Stimulated activated CD4-positive, alpha-beta T cell treated with anti-CD3 and anti-CD28 coated beads, Interleukin-4, amount 100 ng/mL, for 4 hours (primary cell): ENCODE measurements at places on chromosomes 11 and 22.
A peak's percentile ranks its signal among the peaks of the same experiment; 100 is the strongest.

- no peak for DNase-seq
These were observed 45.1 kb downstream of the PHF21B start for GRCh38 chr22:44964722-44965078.

DNA sequence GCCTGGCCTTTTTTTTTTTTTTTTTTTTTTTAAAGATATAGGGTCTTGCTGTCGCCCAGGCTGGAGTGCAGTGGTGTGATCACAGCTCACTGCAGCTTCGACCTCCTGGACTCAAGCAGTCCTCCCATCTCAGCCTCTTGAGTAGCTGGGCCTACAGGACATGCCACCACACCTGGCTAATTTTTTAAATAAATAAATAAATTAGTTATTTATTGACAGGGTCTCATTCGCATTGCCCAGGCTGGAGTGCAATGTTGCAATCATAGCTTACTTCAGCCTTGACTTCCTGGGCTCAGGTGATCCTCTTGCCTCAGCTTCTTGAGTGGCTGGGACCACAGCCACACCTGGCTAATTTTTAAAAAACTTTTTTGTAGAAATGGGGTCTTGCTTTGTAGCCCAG, 10.5 kb downstream of the AP2A2 start:
- DNase-seq = no peak

DNA sequence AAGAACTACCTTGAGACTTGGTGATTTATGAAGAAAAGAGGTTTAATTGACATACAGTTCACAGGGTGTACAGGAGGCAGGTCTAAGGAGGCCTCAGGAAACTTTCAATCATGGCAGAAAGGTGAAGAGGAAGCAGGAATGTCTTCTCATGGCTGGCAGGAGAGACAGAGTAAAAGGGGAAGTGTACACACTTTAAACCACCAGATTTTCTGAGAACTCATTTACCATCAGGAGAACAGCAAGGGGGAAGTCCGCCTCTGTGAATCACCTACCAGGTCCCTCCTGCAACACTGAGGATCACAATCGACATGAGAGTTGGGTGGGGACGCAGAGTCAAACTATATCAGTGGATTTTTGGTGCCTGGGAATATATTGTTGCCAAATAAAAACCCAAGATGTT, 40.3 kb upstream of the OR5D13 start:
- no peak for DNase-seq

DNA sequence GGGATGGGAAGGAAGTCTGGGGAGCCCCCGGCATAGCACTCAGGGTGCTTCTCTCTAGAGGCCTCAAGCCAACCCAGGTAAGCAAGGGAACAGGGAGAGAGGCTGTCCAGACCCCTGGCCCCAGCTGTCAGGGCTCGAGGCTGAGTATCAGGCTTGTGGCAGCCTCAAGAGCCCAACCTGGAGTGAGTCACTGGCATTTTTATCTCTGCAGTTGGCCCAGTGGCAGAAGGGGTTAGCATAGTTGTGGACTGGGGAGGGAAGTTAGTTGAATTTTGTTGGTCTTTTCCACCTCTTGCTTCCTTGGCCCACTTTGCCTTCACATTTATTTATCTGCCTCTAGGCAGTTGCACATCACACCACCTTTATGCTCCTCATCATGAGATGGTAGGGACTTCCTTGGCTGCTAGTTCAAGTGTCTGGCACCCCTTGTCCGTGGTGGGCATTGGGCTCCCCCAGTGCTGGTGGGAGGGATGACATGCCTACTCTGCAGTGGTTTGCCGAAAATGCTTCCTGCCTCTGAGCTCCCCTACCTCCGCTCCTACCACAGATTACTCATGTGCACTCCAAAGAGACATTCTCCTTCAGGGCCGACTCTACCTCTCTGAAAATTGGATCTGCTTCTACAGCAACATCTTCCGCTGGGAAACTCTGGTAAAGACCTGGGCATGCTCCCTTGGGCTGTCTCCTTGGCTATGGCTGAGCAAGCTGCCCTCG, 60.1 kb downstream of the SCN3B start:
- no peak for DNase-seq

- DNase-seq = no peak
These were observed 7.5 kb upstream of the C11orf65 start for GRCh38 chr11:108474664-108475463.

GRCh38 chr11:2314136-2314524, 12.3 kb downstream of the TSPAN32 start:
- no peak for DNase-seq

DNA sequence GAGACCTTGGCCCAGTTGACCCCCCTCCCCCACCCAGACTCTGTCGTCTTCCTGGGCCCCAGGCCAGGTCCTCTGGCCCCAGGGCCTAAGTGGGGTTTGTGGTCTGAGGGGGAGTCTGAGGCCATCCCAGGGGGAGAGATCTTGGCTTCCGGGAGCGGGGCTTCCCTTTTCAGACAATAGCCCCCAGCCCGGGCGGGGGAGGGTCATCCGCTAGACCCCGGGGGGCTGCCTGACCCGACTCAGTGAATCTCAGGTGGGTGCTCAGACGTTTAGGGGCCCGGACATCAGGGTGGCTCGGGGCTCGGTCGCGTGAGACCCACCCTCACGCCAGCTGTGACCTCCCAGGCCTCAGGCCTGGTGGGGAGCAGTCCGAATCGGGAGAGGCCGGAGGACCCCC, 609 bp downstream of the MAPK11 start:
- DNase-seq = no peak

DNA sequence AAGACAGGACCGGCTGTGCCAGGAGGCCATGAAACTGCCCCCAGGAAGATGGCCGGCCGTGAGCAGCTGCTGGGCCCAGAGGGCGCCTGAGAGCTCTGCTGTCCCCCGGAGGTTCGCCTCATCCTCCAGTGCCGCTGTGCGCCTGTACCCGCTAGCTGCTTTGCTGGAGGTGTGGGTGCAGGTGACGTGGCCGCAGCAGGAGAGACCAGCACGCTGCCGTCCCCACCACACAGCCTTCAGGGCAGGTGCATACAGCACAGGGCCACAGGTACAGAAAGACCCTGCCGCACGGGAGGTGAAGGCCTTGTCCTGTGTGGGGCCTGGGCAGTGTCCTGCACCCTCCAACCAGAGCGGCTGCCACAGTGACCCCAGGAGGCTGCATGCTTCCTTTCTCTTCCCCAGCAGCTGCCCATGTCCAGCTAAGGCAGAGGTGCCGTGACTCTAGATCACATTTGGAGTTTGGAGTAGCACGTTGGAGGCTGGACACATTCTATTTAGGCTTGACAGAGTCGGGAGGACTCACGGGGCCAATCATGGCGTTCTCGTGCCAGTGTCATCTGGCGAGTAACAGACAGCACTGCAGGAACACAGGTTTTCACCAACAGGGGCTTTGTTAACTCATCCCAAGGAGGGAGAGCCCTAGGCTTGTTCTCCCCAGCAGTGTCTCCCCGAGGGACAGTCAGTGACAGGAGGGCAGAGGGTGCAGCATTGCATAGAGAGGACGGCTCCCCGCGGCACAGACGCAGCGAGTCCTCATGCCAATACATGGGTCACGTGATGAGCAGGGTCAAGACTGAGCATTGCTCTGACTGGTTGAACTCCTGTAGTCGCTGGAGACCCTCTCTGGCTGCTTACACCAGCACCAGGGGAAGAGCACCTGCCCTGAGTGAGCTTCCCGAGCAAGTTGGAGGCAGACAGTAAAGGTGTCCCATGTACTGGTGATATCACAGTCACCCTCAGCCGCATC, 18.7 kb upstream of the PANX2 start:
- no peak for DNase-seq

- peak; percentile 50 for DNase-seq
These were observed 1.9 kb upstream of the ADM start for GRCh38 chr11:10302744-10303557.

- DNase-seq = no peak
These were observed 15.2 kb upstream of the EI24 start for GRCh38 chr11:125554038-125554437.
